Activated CD8-positive, alpha-beta memory T cell treated with anti-CD3 and anti-CD28 coated beads, Interleukin-2, amount 10 ng/mL, durations not matched to agents 7 days and 5 days (primary cell): ENCODE measurements at places on chromosomes 13 and 19. TPM values are rescaled to one million over a fixed set of nuclear protein-coding genes. Genes with fewer than 3 reads are reported as not detected.

The C19orf47 gene
- total RNA-seq = 25.9 TPM

The ACP7 gene
- not detected for total RNA-seq

The SRRM5 gene
- 0.37 TPM for total RNA-seq

The WDR87 gene
- total RNA-seq = not detected

The NXNL1 gene
- total RNA-seq = not detected
